NCI-H1092 treated with DMSO at 0.1 percent for 48 hours (cell line): ENCODE measurements at places on chromosomes 2 and 18.

DNA sequence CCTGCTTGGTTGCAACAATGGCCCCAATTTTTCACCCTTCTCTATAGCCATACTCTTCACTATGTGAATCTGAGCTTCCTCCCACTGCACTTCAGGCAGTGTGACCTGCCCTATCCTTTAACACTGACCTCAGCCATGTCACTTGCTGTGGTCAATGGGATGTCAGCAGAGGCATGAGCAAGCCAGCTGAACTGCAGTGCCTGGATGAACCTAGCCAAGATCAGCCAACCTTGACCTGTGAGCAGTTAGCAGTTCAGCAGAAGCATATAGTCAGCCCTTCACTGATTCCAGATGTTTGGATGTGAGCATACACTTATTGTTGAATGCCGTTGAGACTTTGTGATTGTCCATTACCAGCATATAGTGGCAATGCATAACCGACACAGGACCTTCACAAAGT, 63.4 kb upstream of the BOD1L2 start:
- no peak for DNase-seq

DNA sequence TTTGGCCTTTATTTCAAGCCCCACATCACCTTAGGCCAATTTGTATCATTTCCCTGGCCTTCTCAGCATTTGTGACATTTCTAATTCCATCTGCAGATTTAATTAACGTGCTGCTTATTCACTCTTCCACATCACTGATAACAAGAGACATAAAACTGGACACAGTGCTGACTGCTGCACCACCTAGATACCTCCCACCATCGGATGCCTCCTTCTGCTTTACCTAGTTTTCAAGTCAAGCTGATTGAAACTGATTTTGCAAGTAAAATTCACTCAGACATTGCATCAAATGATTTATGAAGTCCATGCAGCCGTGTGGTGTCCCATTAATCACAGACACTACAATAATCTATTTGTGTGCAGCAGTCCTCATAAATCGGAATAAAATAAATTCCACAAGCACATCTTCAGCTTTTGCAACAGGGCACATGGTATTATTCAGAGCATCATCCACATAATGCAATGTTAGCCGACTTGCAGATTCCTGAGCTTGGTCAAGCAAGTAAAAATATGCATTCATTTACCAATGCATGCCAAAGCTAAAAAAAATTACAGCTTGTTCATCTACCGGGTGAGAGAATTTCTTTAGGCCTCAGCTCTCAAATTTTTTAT, 15.9 kb upstream of the CRIM1 start:
- no peak for DNase-seq

- DNase-seq: no peak
Observed at GRCh38 chr2:179974761-179975160, 32.3 kb downstream of the CWC22 start.

GRCh38 chr2:217988014-217988839, 14.6 kb downstream of the TNS1 start:
- DNase-seq: peak; percentile 30

DNA sequence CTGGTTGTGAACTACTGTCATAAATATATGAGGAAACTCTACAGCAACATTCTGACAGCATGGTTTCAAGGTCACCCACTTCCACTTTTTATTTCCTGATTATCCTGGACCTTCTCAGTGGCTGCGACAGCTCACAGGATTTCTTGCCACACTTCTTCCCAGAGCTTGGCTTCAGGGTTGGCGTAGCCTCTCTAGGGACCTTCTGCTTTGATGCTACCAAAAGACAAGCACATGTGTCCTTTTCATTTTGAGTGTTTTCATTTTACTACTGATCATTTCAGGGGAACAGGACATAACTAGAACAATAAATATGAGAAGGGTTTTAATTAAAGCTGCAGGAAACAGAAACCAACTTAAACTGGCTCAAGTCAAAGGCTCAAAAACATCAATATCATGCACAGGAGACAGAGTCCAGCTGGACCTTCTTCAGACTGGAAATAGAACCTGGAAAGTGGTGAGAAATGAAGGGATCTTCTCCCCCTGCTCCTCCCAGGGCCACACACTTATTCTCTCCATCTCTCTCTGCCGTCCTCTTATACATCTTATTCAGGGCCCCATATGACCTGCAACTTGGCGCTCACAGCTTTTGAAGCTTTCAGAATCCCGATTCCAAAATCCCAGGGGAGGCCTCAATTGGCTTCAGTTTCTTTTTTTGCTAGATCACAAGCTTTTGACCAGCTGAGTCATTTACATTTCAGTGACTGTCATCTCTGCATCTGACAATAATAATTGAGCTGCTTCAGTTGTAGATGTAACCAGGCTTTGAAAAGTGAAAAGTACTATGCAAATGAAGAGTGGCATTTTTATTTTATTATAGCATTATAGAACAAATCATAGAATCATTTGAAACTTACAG, 9.7 kb downstream of the VIT start:
- DNase-seq: no peak

GRCh38 chr18:11857177-11857887, 6.1 kb downstream of the CHMP1B start:
- no peak for DNase-seq

GRCh38 chr2:163518762-163519161, 217.0 kb downstream of the FIGN start:
- DNase-seq: no peak

DNA sequence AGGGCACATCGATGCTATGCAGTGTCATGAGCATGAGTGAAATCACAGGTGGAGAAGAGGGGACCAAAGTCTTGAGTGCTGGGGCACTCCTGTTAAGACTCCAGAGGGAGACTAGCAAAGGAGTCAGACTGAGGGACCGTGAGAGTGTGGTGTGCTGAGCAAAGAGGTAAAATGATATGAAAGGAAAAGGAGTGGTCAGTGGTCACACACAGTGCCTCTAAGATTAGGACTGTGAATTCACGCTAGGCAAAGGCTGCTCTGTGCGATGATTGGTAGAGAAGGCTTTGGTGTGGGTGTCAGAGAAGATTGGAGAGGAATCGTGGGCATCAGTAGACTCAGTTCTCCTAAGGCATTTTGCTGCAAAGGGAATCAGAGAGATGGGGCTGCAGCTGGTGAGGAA, 12.8 kb downstream of the SOCS6 start:
- DNase-seq: no peak

DNA sequence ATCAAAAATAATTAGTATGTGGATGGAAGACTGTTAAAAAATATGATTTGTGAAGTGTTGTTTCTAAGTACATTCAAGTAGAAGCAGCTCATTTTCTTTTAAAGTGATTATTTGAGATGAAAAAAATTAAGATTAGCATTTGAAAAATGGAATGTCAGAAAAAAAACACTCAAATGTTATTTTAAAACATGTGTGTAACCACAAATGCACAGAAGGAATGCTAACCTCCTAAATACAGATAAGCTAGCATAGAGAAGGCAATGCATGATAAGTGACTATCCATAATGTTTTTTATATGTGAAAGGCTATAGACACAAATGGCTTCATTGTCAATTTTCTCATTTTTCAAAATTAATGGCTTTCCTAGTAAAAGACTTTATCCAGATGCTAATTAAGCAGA, 198.9 kb downstream of the NYAP2 start:
- no peak for DNase-seq

GRCh38 chr2:94955702-94956101, 69.8 kb upstream of the MAL start:
- DNase-seq: no peak

DNA sequence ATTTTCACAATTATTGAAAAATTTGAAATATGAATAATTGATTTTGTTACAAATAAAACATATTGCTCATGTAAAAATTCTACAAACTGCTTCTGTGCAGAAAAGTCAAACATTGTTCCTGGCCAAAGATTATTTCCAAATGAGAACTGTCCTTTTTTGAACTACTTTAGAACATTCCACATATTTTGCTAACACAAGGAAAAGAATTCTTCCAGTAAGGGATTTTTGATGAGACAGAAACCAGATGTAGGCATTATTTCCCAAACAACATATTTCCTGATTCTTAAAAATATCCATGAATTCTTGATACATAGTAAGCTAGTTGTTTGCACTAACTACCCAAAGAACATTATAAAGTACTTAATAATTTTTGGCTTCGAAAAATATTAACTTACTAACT, 715.2 kb downstream of the CCDC85A start:
- DNase-seq: no peak

- no peak for DNase-seq
Observed at GRCh38 chr2:177195194-177195593, 17.4 kb upstream of the HNRNPA3 start.

GRCh38 chr2:126644630-126645191, 11.2 kb upstream of the GYPC start:
- DNase-seq: no peak

GRCh38 chr18:5449858-5450509, 93.8 kb downstream of the EPB41L3 start:
- no peak for DNase-seq

DNA sequence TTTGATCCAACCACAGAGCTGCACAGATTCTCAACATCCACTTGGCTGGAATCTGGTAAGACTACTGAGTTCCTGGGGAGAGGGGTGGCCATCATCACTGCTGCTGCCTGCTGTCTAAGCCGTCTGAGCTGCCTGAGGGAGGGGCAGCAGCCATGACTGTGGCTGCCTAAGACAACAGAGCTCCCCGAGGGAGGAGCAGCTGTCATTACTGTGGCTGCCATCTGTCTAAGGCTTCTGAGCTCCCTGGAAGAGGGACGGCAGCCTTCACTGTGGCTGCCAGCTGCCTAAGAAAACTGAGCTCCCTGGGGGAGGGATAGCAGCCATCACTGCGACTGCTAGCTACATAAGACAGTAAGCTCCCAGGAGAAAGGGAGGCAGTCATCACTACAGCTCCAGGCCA, 584.4 kb downstream of the NR4A2 start:
- DNase-seq: no peak

- no peak for DNase-seq
Observed at GRCh38 chr2:159080641-159081040, 112.2 kb downstream of the TANC1 start.

DNA sequence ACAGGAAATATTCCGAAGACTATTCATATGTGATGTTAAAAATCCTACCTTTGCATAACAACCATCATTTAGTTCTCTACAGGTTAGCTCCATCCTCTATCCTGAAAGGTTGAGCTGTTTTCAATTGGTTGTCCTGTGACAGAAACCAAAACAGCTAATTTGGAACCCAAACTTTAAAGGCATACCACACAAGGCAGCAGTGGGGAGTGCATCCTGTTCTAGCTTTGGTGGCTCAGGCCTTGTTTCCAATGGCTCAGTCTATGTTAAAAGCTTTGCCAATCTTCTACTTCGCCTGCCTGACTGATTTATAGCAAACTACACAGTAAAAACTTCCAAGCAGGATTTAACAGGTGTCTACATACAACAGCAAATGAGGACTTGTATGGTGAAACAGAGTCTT, 3.2 kb downstream of the CD226 start:
- DNase-seq: no peak

GRCh38 chr2:149872638-149873150, 285.1 kb upstream of the MMADHC start:
- DNase-seq: no peak

- no peak for DNase-seq
Observed at GRCh38 chr2:172328103-172328841, 99.1 kb upstream of the ITGA6 start.

DNA sequence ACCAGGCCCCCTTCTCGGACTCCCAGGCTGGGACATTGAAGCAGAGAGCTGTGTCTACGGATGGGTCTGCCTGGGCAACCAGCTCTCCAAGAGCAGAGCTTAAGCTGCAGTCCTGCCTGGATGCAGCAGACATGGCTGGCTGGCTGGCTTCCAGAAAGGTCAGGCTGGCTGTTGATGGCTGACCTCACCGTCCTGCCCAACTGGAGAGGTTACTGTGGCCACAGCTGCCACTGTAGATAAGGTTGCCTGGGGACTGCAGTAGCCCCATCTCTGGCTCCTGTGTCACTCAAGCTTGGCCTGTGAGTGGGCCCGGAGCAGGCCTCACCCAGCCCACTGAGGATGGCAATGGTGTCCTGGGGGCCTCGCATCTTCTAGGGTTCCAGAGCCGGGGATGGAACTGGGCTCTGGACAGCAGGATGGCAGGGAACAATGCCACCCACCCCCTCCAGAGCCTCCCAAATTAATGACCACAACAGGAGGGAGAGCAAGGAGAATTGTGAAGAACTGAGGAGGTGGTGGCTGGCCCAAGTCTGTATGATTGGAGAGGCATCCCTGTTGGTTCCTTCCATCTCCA, 37.0 kb upstream of the FOSL2 start:
- DNase-seq: no peak

GRCh38 chr2:149648282-149649030, 60.9 kb upstream of the MMADHC start:
- DNase-seq: no peak

GRCh38 chr18:58407649-58408407, 221.1 kb downstream of the ALPK2 start:
- DNase-seq: no peak

DNA sequence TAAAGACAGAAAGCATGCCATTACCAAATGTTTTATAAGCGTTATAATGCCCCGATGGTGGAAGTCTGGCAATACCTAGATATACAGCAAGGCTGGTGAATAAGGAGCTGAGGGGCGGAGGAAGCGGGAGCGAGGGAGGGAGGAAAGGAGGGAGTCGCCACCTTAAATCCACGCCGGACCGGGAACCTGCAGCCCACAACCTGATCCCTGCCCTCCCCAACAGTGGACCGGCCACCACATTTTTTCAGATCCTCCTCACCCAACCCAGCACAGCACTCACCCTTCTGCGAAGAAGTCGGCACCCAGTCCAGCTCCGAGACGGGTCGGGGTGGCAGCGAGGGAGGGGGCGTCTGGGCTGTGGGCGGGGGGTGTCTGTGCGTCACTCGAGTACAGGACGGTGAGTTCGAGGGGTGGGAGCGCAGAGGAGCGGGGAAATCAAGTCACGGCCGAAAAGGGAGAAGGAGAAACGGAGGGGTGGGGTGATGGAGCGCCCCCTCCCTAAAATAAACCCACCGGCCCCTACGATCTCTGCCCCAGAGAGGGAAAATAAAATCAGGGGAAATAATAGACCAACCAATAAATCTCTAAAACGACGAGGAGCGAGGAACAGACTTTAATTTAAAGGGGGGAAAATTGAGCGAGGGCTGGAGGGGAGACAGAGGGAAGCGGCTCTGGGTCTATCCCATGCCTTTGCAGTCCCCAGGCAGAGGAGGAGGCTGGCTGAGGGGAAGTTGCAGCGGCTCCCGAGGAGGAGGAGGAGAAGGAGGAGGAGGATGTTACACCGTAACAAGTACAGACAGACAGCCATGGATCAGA, 96.5 kb upstream of the SERTAD2 start:
- DNase-seq: no peak

DNA sequence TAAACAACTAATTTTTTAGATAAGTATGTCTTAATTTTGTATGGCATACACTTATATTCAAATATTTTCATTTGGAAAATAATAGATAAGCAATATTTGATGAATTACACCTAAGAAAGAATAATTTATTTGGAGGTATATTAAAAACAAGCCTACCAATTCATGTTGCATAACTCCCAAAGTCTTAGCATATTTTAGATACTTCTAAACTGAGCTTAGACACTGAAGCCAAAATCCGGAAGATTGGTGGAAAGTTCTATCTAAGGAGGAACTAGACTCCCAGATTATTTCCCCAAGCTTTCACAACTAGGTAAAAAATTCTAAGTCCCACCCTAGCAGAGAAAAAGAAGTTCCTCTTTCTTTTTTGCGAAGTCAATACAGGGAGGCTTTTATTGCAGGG, 221.0 kb upstream of the MMADHC start:
- no peak for DNase-seq
